DND-41 (cell line): ENCODE measurements at places on chromosomes 1 and 21.

DNA sequence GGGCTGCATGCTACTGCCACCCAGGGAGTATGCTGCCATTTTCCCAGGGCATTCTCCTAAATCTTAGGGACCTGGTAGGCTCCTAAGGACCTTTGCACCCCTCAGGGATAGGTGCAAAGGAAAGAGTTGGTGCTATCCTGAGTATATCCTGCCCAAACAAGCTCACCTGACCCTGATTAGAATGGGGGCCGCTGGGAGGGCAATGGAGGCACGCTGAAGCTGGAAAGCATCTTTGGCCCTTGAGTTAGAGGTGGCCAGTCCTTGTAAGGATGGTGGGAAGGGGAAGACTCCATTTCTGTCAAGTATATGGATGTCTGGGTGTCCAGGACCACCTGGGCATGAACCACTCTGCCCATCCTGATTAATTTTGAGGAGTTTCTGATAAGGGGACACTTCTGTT, 48.9 kb upstream of the A3GALT2 start:
- H3K27ac ChIP-seq = no peak overlapping the region
- peaks cover 6% of the 10 kb centered on the region for H3K27me3 ChIP-seq
- DNase-seq = no peak

- DNase-seq = no peak
- H3K27me3 ChIP-seq = no peaks in the 10 kb centered on the region
- H3K4me3 ChIP-seq = no peak overlapping the region
Measured at GRCh38 chr1:11722538-11722937, 13.4 kb upstream of the AGTRAP start.

DNA sequence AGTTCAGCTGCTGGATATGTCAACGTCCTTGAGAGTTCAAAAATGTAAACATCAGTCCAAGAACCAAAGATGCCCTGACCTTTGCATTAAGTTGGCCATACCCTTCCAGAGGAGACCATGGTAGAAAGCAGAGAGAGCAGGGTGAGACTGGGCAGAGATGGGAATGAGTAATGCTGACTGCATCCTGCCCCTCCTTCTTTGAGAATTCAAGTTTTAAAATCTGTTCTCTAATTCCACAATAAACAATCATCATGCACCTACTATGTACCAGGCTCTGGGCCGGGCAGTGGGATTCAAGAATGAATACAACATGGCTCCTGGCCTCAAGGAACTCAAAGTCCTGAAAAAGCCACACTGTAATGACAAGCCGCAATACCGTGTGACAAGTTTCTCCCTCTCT, 3.9 kb upstream of the HAO2 start:
- no peaks in the 10 kb centered on the region for H3K4me1 ChIP-seq
- no peak overlapping the region for H3K27ac ChIP-seq
- no peaks in the 10 kb centered on the region for H3K36me3 ChIP-seq
- peaks cover 4% of the 10 kb centered on the region for H3K27me3 ChIP-seq

DNA sequence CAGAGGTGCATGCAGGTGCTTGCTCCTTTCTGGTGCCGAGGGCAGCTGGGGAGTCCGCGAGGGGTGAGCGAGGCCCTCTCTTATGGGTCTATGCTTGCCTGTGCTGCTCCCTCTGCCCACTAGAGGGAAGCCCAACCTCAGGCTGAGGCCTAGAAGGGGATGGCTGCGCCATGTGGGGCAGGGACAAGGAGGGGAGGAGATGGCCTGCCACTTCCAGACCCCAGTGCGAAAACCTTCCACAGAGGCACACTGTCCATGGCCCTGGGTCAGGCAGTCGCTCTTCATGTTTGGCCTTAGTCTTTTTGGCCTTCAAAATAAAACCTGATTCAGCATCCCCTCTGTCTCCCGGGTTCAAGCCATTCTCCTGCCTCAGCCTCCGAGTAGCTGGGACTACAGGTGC, 14.0 kb downstream of the RHBG start:
- H3K27ac ChIP-seq = no peak overlapping the region
- no peaks in the 10 kb centered on the region for H3K27me3 ChIP-seq
- H3K36me3 ChIP-seq = no peaks in the 10 kb centered on the region
- H3K4me3 ChIP-seq = no peak overlapping the region
- peak; percentile 74 for DNase-seq

- H3K27me3 ChIP-seq = no peaks in the 10 kb centered on the region
- no peaks in the 10 kb centered on the region; the same call in 1 of the 2 replicates for H3K4me1 ChIP-seq
- H3K36me3 ChIP-seq = no peaks in the 10 kb centered on the region
- no peak for DNase-seq
Measured at GRCh38 chr1:171896936-171897703, 55.8 kb downstream of the DNM3 start.

DNA sequence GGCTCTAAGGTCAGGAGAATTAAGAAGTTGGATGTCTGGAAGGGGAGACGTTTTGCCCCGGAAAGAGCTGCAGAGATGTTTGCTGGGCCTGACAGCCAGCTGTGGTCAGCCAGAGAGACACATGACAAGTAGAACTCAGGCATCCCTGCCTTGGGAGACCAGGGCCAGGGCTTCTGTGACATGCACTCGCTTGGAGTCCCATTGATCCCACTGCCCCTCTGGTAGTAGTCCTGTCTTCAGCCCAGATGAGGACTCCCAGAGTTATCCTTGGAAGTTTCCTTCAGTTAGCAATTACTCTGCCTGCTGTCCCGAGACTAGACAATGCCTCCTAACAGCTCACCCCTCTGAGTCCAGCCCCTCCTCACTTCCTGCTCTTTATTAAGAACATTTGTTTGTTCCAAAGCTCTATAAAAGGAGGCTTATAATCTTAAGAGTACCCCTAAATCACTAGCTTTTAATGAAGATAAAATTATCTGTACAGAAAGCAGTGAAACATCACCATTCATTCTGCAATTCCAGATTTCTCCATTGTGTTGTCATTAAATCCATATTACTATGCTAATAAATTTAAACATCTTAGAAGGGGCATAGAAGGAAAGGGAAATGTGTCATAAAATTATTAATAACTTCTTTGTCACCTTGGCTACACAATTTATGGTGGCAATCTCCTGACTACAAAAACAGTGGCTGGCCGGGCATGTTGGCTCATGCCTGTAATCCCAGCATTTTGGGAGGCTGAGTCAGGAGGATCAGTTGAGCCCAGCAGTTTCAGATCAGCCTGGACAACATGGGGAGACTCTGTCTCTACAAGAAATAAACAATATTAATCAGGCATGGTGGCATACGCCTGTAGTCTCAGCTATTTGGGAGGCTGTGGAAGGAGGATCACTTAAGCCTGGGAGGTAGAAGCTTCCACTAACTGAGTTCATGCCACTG, 94.2 kb downstream of the KCNK1 start:
- DNase-seq = no peak
- no peaks in the 10 kb centered on the region for H3K4me1 ChIP-seq
- no peak overlapping the region for H3K4me3 ChIP-seq

GRCh38 chr1:243706563-243706962, 143.5 kb downstream of the AKT3 start:
- no peaks in the 10 kb centered on the region for H3K36me3 ChIP-seq
- H3K4me1 ChIP-seq = no peaks in the 10 kb centered on the region
- H3K27ac ChIP-seq = no peak overlapping the region
- no peak for DNase-seq
- H3K4me3 ChIP-seq = no peak overlapping the region
- H3K27me3 ChIP-seq = no peaks in the 10 kb centered on the region
